ENCODE measurements at places on chromosomes 12 and 14.

- no peak for DNase-seq
Observed at GRCh38 chr12:105212438-105212837, 23.5 kb downstream of the APPL2 start.

GRCh38 chr12:24780697-24781368 is 168.1 kb downstream of the BCAT1 start:
- DNase-seq: no peak

DNA sequence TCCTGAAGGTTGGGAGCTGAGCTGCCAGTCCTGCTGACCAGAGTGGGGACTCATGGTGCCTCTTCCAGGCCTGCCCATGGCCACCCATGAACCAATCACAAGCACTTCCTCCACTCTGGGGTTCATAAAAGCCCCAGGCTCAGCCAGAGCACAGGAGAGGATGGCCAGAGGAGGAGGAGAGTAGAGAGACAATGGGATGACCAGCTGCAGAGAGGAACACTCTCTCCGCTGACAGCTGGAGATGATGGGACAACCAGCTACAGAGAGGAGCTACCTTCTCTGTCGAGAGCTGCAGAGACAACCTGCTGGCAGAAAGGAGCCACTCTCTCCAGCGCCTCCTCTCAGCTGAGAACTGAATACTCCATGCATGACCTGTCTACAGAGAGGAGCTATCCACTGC is 886.1 kb downstream of the BCL11B start:
- DNase-seq: no peak

- DNase-seq: no peak
Observed at GRCh38 chr12:69243099-69244084, 4.0 kb downstream of the CPSF6 start.

- no peak for DNase-seq
Observed at GRCh38 chr12:111085096-111085495, 164.7 kb upstream of the MYL2 start.

- no peak for DNase-seq
Observed at GRCh38 chr12:23356440-23356839, 593.0 kb downstream of the SOX5 start.

- peak; percentile 53 for DNase-seq
Observed at GRCh38 chr14:63388766-63389431, 70.2 kb upstream of the GPHB5 start.

GRCh38 chr14:59847711-59848110 is 22.9 kb downstream of the RTN1 start:
- no peak for DNase-seq

- DNase-seq: no peak
Observed at GRCh38 chr12:59823567-59823966, 227.7 kb downstream of the SLC16A7 start.

DNA sequence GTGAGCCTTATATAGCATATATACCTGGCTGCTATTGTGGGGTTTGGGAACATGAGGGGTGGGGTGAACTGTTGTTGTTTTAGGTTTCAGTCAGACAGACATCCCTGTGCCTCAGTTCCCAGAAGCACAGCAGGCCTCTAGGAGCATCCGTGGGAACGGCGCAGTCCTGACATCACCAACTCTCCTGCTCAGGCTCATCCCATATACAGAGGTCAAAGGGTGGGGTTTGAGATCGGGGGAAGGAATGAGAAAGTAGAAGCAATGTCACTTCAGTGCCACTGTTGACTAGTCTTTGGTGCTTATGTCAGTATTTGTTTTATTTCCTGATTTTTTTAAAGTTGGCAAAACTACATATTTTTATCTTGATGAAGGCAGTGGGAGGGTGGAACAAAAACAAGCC is 43.1 kb upstream of the A2ML1 start:
- DNase-seq: no peak

- DNase-seq: no peak
Observed at GRCh38 chr14:89862856-89863255, 91.7 kb downstream of the EFCAB11 start.

GRCh38 chr14:55303125-55303499 is 31.9 kb downstream of the FBXO34 start:
- DNase-seq: no peak

DNA sequence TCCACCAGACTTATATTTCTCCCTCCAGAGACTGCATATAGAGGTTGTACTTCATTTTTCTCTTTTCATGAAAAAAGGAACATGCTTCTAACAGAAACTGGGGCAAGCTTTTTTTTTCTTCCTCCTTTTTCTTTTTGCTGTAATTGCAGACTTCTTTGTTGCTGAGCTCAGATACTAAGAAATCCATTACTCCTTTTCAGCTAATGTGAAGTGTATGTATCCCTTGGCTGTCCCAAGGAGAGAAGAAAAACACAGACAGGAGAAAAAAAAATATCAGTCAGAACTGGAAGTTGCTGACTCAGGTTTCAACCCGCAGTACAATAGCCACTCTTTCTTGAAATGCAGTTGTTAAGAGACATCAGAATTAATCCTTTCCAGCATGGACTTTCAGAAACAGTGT is 1248.4 kb downstream of the LRFN5 start:
- no peak for DNase-seq

DNA sequence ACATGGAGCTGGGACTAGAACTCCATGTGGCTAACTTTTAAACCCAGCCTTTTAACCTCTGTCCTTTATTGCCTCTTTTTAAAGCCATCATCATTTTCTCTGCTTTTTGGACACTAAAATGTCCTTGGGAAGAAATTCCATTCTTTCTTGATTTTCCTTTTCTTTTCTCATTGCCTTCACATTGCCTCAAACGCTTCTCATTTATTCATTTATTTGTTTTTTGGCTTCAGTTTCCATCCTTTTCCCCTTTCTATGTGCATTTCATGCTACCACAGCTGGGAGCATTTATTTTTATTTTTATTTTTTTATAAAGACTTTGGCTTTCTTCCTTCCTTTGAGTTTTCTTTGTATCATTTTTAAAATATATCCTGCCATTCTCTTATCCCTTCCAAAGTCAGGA is 212.2 kb downstream of the DACT1 start:
- no peak for DNase-seq

DNA sequence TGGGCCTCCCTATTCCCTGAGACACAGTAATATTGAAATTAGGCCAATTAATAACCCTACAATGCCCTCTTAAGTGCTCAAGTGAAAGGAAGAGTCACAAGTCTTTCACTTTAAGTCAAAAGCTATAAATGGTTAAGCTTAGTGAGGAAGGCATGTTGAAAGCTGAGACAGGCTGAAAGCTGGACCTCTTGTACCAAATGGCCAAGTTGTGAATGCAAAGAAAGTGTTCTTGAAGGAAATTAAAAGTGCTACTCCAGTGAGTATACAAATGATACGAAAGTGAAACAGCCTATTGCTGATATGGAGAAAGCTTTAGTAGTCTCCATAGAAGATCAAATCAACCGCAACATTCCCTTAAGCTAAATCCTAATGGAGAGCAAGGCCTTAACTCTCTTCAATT is 140.8 kb downstream of the PTCSC3 start:
- no peak for DNase-seq

DNA sequence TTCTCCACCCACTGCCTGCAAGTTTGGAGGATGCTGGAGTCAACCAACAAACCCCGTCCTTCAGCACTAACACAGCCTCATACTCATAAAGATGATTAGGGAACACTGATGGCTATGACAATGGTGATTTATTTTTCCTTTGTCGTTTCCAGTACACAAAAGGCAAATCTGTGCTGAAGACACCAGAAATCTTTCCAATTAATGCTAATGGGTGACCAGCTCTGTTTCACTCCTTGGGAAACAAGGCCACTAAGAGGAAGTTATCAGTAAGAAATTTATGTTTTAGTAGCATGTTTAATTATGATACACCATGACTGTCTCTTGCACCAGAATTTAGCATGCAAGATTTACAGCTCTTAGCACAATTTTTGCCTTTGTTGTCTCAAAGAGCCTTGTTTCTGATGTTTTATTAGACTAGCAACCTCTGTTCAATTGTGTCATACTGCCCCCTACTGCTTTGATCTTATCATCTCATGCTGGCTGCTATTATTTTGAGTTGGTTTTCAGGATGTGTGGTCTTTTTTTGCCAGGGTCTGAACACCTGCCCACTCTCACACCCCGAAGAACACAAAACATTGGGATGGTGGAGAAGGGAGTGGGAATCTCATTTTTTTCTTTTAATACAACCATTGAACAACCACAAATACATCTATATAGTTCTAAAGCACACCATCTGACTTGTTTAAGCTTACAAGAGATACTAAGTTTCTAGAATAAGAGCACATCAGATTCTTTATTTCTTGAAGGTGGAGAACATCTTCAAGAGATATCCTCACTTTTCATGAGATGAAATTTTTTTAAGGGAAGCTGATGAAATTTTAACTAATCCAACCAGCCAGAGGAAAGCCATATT is 160.9 kb downstream of the SPTSSA start:
- peak; percentile 55 for DNase-seq

DNA sequence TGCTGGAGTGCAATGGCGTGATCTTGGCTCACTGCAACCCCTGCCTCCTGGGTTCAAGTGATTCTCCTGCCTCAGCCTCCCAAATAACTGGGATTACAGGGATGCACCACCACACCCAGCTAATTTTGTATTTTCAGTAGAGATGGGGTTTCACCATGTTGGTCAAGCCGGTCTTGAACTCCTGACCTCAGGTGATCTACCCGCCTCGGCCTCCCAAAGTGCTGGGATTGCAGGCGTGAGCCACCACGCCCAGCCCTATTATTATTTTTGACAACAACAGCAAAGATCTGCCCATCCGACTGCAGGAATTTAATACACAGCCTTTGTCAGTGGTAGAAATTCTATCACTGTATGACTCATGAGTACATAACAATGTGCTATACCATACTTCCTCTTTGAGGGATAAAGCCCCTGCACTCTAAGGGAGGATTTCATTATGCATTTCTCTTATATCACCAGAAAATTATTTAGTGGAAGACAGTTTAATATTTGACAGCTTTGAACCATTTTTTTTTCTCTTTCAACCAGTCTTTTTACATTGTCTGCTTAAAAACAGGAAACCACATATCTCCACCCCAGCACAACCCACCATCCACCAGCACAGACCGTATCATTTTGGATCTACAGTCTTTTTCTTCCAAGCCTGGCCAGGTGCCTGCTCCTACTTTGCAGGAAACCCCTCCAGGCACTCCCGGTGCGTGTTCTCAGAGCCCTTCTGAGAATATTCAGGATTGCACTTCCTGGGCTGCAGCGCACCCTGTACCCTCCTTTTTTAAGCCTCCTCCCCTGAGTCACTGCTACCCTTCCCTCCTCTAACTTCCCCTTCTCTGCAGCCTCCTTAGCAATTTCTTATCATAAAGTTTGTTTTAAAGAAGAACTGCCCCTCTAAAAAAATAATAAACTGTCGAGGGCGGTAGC is 594 bp downstream of the ARHGDIB start:
- DNase-seq: peak; percentile 23

GRCh38 chr12:118603610-118604361 is 227.4 kb downstream of the SUDS3 start:
- DNase-seq: no peak

- no peak for DNase-seq
Observed at GRCh38 chr14:69443296-69443805, 41.2 kb upstream of the PLEKHD1 start.

DNA sequence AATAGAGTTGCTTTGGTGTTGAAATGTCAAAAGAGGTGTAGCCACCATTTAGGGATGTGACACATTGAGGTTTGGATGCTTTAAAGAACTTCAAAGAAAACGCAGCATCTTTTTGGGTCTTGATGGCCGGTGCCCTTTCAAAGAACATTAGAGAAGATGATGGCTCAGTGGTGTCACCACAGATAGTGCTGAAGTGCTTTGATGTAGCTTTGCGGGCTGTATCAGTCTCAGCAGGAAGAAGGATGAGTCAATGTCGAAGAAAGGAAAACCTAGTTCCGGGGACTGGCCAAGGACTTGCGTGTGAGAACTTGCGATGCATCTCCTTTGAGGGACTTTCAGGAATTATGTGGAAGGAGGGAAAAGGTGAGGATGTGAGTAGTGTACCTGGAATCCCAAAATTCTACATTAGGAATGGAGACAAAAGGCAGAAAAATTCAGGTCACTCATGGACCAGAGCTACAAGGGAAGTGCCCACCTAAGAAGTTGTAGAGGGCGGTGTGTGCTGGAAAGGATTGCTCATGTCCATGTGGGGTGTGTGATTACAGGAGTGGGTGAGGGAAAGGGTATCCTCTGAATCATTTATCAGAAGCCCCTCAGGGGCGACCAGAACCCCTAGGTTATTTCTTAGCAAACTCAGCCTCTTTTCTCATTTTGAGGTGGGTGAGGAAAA is 39.7 kb upstream of the GZMB start:
- DNase-seq: no peak

GRCh38 chr12:94588346-94588745 is 62.0 kb downstream of the TMCC3 start:
- no peak for DNase-seq

- peak; percentile 30 for DNase-seq
Observed at GRCh38 chr12:71517145-71517846, 77.7 kb downstream of the LGR5 start.

DNA sequence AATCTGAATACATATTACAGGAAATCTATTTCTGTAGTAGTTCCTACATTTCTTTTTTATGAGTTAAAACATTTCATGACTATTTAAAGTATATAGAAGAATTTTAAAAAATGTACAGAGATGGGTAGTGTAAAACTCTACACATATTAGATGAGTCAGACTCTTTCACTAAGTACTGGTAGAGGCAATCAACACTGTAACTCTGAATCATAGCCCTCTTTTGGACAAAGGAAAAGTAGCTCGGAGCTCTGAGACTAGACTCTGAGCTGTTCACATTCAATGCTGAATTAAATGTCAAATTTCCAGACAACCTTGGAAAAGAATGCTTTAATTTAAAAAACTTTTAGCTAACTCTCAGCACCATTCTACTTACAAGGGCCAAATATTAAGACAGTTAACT is 3.4 kb downstream of the PTCSC3 start:
- no peak for DNase-seq

DNA sequence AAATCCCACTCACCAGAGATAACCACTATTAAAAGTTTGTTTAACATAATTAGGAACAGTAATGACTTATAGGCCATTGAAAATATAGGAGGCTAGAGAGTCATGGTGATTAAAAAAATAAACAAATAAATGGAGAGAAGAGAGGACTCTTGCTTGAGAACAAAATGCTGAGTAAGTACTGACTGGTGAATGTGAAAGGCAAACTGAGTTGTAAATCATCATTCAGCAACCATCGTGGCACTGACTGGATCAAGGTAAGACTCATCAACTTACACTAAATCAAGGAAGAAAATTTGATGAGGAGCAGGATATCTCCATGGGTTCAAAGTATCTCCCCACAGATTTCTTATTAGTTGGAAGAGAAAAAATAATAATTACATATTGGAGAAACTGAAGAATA is 14.1 kb upstream of the YBX3 start:
- no peak for DNase-seq

Data from small intestine (tissue), 16 donors.